CD4-positive, alpha-beta T cell (primary cell): ENCODE measurements at places on chromosomes 13 and 19.

GRCh38 chr19:35216833-35217648 lies 11.5 kb downstream of the FAM187B start:
- H3K4me1 ChIP-seq = peaks cover 65% of the 10 kb centered on the region
- DNase-seq = peak; percentile 66
- H3K36me3 ChIP-seq = no peaks in the 10 kb centered on the region
- peak overlapping the region; percentile 9 for H3K27ac ChIP-seq
- no peak overlapping the region for H3K4me3 ChIP-seq

DNA sequence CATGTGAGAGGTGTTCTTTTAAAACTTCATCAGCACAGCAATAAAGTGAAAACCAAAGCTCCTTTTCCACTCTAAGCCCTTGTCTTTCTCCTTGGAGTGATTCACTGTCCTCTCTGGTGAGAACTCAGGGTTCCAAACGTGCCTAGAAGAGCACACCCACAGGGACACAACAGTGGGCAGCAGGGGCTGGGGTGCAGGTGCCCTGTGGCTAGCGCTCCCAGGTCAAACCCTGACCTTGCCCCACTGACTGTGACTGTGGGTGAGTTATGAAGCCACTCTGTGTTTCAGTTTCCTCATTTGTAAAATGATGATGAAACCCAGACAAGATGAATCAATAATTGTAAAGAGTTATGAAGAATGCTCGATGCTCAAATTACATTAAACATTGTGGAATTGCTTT lies 37.6 kb upstream of the IGFL1 start:
- H3K36me3 ChIP-seq = no peaks in the 10 kb centered on the region
- H3K27ac ChIP-seq = no peak overlapping the region
- peaks cover 33% of the 10 kb centered on the region for H3K27me3 ChIP-seq
- H3K4me3 ChIP-seq = no peak overlapping the region

- no peaks in the 10 kb centered on the region for H3K4me1 ChIP-seq
- H3K27ac ChIP-seq = no peak overlapping the region
- peaks cover 45% of the 10 kb centered on the region for H3K36me3 ChIP-seq
- H3K27me3 ChIP-seq = no peaks in the 10 kb centered on the region
Measured at GRCh38 chr13:113457510-113457909, 4.2 kb upstream of the ADPRHL1 start.

- no peak for DNase-seq
- peaks cover 21% of the 10 kb centered on the region for H3K27me3 ChIP-seq
- no peak overlapping the region for H3K27ac ChIP-seq
Measured at GRCh38 chr19:670609-671075, 5.5 kb upstream of the FSTL3 start.

GRCh38 chr13:25463496-25463895 lies 91.7 kb downstream of the ATP8A2 start:
- no peaks in the 10 kb centered on the region for H3K4me1 ChIP-seq
- H3K4me3 ChIP-seq = no peak overlapping the region
- DNase-seq = no peak
- no peak overlapping the region for H3K27ac ChIP-seq
- H3K27me3 ChIP-seq = peaks cover 19% of the 10 kb centered on the region

- no peak for DNase-seq
Measured at GRCh38 chr19:30426864-30427263, 54.7 kb downstream of the ZNF536 start.

DNA sequence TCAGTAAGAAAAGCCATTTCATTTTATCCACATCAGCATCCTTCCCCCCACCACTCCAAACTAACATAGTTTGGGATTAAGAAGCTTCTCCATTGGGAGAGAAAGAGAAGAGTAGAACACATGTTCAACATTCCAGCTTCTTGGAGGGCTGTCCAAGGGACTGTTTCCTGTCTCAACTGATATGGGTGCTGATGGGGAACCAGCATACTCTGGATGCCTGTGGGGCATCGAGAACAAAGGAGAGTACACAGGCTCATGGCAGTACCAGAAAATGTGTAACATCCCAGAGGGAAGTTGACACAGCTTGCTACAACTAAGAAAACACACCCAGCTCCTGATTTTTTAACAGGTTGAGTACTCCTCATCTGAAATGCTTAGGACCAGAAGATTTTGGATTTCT lies 24.7 kb downstream of the SUCLA2 start:
- DNase-seq = no peak
- no peak overlapping the region for H3K4me3 ChIP-seq
- H3K4me1 ChIP-seq = no peaks in the 10 kb centered on the region
- H3K27me3 ChIP-seq = no peaks in the 10 kb centered on the region
- peaks cover 21% of the 10 kb centered on the region for H3K36me3 ChIP-seq

- H3K27me3 ChIP-seq = no peaks in the 10 kb centered on the region
- H3K4me3 ChIP-seq = peak overlapping the region; percentile 95
- H3K27ac ChIP-seq = peak overlapping the region; percentile 98
- DNase-seq = no peak
- peaks cover 5% of the 10 kb centered on the region for H3K36me3 ChIP-seq
- H3K4me1 ChIP-seq = peaks cover 18% of the 10 kb centered on the region
Measured at GRCh38 chr13:48304143-48304876, 759 bp downstream of the RB1 start.

- peaks cover 94% of the 10 kb centered on the region for H3K36me3 ChIP-seq
- H3K4me1 ChIP-seq = no peaks in the 10 kb centered on the region
- DNase-seq = no peak
- H3K4me3 ChIP-seq = no peak overlapping the region
- no peaks in the 10 kb centered on the region for H3K27me3 ChIP-seq
Measured at GRCh38 chr19:35729763-35730162, 12.0 kb downstream of the KMT2B start.

DNA sequence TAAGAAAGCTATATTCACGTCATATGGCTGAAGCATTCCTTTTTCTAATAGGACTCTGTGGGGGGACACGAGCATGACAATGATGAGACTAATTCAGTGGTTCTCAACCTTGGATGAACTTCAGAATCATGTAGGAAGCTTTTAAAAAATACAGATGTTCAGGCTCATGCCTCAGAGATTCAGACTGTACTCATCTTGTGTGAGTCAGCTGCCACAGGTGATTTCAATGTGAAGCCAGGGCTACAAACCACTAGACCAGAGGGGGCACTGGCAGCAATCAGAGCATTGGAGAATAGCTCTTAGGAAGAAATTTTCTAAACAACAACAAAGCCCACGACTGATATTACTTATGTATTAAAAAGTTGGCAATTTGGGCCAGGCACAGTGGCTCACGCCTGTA lies 91.7 kb downstream of the SERP2 start:
- no peaks in the 10 kb centered on the region for H3K36me3 ChIP-seq
- DNase-seq = no peak
- H3K27ac ChIP-seq = no peak overlapping the region
- no peaks in the 10 kb centered on the region for H3K4me1 ChIP-seq
- no peak overlapping the region for H3K4me3 ChIP-seq

DNA sequence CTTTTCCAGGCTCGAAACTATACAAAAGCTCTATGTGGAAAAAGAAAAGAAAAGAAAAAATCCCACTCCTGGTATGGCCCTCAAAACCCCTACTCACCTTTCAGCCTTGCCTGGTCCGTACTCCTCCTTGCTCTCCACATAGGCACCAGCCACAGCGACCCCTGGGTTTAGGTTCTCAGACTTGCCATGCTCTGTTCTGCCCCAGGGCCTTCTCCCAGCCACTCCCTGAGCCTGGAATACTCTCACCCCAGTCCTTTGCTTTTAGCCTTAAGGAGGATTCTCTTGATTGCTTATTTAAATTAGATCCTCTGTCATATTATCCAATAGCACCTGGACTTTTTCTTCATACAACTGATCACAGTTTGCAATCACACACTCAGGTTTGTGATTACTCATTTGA lies 522.5 kb downstream of the DIAPH3 start:
- no peaks in the 10 kb centered on the region for H3K4me1 ChIP-seq
- no peak overlapping the region for H3K4me3 ChIP-seq
- no peak for DNase-seq
- H3K27ac ChIP-seq = no peak overlapping the region
- H3K36me3 ChIP-seq = no peaks in the 10 kb centered on the region

GRCh38 chr13:50225193-50226155 lies 210.2 kb downstream of the KCNRG start:
- peaks cover 22% of the 10 kb centered on the region for H3K4me1 ChIP-seq
- no peak for DNase-seq
- H3K27me3 ChIP-seq = no peaks in the 10 kb centered on the region
- H3K36me3 ChIP-seq = no peaks in the 10 kb centered on the region

- H3K27me3 ChIP-seq = no peaks in the 10 kb centered on the region
- H3K27ac ChIP-seq = no peak overlapping the region
- no peak overlapping the region for H3K4me3 ChIP-seq
- no peaks in the 10 kb centered on the region for H3K36me3 ChIP-seq
- peaks cover 6% of the 10 kb centered on the region for H3K4me1 ChIP-seq
- DNase-seq = no peak
Measured at GRCh38 chr19:54319049-54319448, 6.1 kb upstream of the LILRA5 start.

DNA sequence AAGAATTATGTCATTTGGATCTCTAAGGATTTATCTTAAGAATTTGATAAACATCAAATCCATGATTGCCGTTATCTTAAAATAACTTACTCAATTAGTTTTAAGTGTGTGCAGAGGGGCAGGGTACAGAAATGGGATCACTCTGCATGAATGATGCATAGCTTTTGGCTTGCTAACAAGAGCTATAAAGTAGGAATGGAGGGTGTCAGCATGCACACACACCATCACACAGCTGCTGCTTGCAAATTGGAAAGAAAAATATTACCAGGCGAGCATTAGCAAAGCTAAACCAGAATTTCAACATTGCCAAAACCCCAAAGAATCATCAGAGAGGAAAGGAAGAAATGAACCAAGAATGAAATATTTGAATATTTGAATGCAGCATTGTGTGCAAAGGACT lies 580.6 kb downstream of the LMO7 start:
- H3K36me3 ChIP-seq = no peaks in the 10 kb centered on the region
- no peaks in the 10 kb centered on the region for H3K27me3 ChIP-seq
- H3K4me1 ChIP-seq = no peaks in the 10 kb centered on the region
- H3K4me3 ChIP-seq = no peak overlapping the region

- no peaks in the 10 kb centered on the region for H3K27me3 ChIP-seq
- no peak for DNase-seq
- H3K36me3 ChIP-seq = no peaks in the 10 kb centered on the region
Measured at GRCh38 chr13:111946214-111946613, 120.7 kb upstream of the SOX1 start.

DNA sequence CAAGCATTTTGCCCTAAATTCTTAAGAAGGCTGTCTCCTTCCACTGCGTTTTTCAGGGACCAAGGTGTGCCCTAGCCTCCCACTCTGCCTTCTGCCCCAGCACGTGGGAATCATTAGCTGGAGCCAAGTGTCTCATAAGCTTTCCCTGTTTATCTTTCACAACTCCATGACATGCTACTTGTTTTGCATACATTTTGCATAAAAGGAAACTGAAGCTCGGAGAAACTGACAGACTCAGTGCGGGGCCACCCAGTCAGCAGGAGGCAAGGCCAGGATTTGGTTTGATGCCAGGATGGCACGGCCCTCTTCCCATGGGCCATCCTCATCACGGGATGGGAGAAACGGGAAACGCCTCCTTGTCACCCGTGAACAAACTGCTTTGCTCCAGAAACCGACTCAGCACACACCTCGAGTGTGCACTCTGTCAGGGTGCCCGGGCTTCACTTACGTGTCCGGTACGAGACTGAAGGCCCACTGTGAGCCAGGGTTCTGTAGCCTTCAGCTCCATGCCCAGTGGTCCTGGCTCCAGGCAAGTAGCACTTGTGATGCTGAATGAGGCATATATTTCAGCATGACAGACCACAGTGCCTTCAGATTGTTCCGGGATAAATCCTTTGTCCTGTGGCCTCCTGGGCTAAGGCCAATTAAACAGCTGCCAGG lies 9.6 kb downstream of the CEBPA start:
- H3K27ac ChIP-seq = no peak overlapping the region
- no peak for DNase-seq
- H3K27me3 ChIP-seq = peaks cover 4% of the 10 kb centered on the region
- no peaks in the 10 kb centered on the region for H3K36me3 ChIP-seq

GRCh38 chr19:6423499-6424194 lies 964 bp downstream of the KHSRP start:
- H3K27me3 ChIP-seq = no peaks in the 10 kb centered on the region
- peak; percentile 15 for DNase-seq
- H3K27ac ChIP-seq = peak overlapping the region; percentile 50
- peak overlapping the region; percentile 80 for H3K4me3 ChIP-seq
- H3K36me3 ChIP-seq = peaks cover 38% of the 10 kb centered on the region
- H3K4me1 ChIP-seq = peaks cover 43% of the 10 kb centered on the region

DNA sequence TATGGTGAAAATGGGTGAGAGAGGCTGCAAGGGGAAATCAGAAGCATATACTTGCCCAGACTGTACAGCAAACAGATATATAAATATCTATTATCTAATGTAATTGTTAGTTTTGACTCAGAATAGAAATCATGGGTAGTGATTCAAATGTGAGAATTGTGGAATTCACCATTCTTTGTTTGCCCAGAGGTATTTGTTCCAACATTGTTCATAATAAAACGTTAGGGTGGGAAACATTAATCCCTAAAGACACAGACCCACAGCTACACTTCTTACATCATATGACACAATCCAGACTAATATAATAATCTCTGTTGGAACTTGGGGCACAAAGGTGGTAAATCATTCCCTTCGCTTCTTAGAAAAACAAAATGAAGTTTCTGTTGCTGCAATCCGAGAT lies 646.5 kb upstream of the SLITRK6 start:
- no peak overlapping the region for H3K4me3 ChIP-seq
- no peaks in the 10 kb centered on the region for H3K27me3 ChIP-seq
- H3K4me1 ChIP-seq = no peaks in the 10 kb centered on the region
- no peaks in the 10 kb centered on the region for H3K36me3 ChIP-seq
- no peak for DNase-seq
- H3K27ac ChIP-seq = no peak overlapping the region

- no peaks in the 10 kb centered on the region for H3K4me1 ChIP-seq
- H3K4me3 ChIP-seq = no peak overlapping the region
- DNase-seq = no peak
- H3K36me3 ChIP-seq = no peaks in the 10 kb centered on the region
Measured at GRCh38 chr13:79056706-79057105, 349.3 kb downstream of the RBM26 start.

DNA sequence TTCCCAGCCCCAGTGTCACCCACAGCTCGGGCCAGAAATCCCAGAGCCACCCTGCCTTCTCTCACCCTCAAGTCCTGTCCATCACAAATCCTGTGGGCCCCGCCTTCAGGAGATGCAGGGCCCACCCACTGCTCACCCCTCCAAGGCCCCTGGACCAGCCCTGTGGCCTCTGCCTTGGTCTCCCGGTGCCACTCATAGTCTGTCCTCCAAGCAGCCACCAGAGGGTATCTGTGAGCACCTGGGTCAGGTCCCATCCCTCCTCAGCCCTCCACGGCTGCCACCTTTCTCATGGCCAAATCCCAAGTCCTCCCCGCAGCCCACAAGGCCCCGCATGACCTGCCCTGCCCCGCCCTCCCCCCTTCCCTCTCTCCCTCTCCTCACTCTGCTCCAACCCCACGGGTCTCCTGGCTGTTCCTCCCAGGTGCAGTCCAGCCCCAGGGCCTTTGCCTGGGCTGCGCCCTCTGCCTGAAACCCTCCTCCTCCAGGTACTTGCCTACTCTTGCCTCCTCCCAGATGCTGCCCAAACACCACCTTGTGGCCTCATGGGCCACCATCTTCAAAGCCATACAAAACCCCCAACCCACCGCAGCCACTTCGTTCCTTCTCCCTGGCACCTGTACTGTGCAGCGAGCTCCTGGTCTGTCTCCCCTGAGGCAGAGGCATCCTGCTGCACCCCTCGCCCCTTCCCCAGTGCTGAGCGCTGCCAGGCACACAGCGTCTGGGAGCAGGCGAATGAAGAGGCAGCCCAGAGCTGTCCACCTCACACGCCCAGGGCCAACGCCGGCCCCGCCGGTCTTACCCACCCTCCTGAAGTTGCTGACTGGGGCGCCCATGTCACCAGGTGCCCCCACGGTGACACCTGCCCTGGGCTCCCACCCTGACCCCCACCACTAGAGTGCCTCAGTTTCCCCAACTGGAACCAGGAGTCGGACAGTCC lies 13.2 kb upstream of the UQCR11 start:
- DNase-seq = no peak
- H3K27ac ChIP-seq = no peak overlapping the region
- no peaks in the 10 kb centered on the region for H3K27me3 ChIP-seq
- H3K4me1 ChIP-seq = peaks cover 13% of the 10 kb centered on the region
- H3K4me3 ChIP-seq = no peak overlapping the region
- peaks cover 48% of the 10 kb centered on the region for H3K36me3 ChIP-seq
